SK-N-SH (cell line): ENCODE measurements at places on chromosomes 16 and 17. TPM values are rescaled to one million over a fixed set of nuclear protein-coding genes. Genes with fewer than 3 reads are reported as not detected.
A peak's percentile ranks its signal among the peaks of the same experiment; 100 is the strongest.

CCT6B gene
- 0.48 and 0.57 TPM in 2 replicates for polyA plus RNA-seq

AANAT gene
- 0.26 TPM in 1 of 2 replicates, not detected in the other for polyA plus RNA-seq

IGSF6 gene
- polyA plus RNA-seq, result not detected in 2 replicates

KIF18B gene
- 12.6 and 14.7 TPM in 2 replicates for polyA plus RNA-seq

PTX4 gene
- polyA plus RNA-seq, result not detected in 2 replicates

MPG gene
- 93.3 and 98.3 TPM in 2 replicates for polyA plus RNA-seq

INPP5K gene
- 26.2 and 28.6 TPM in 2 replicates for polyA plus RNA-seq

KCTD2 gene
- polyA plus RNA-seq, result 27.5 and 34.2 TPM in 2 replicates

TRIM16 gene
- 24.8 and 30.7 TPM in 2 replicates for polyA plus RNA-seq

MYH1 gene
- polyA plus RNA-seq, result 0.03 and 0.06 TPM in 2 replicates

MAPT gene
- 0.47 and 0.74 TPM in 2 replicates for polyA plus RNA-seq

DNA sequence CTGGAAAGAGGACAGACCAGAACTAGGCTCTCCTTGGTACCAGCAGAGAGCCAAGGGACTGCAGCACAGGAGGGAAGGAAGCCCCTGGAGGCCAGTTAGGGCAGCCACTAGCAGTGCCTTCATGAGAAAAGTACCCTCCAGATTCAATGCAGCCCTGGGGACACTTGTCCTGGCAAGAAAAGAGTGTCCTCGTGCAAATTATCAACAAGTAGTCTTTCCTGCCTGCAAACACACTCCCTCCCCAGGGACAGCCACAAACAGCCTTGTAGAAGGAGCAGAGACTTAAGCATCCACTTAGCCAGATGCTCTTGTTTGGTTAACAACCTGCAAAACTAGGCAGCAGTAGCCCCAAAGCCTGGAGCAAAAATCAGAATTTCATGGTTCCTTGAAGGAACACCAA lies 24.3 kb downstream of the CENPV start:
- H3K4me3 ChIP-seq, result no peak overlapping the region
- H3K36me3 ChIP-seq, result peaks cover 8% of the 10 kb centered on the region

- no peak for DNase-seq
- H3K27ac ChIP-seq, result no peak overlapping the region
- H3K4me3 ChIP-seq, result no peak overlapping the region
- H3K36me3 ChIP-seq, result peaks cover 5% of the 10 kb centered on the region; the same call in 1 of the 2 replicates
- H3K27me3 ChIP-seq, result no peaks in the 10 kb centered on the region
Measured at GRCh38 chr17:82858376-82859126, 18.7 kb upstream of the ZNF750 start.

DNA sequence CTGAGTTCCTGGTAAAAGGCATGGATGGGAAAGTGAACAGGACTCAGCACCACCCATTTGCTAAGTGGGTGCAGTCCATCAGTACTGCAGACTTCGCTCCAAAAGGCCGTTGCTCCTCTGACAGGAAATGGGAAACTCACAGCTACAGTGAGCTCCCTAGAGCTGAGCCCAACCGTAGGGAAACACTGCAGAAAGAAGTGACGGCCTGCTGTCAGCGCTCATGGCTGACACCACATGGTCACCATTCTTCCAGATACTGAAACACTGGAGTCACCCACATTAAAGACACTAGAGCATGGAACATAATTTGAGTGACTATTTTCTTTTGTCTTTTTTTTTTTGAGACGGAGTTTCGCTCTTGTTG lies 31.9 kb downstream of the UBE2O start:
- DNase-seq, result no peak
- no peak overlapping the region for H3K4me3 ChIP-seq
- no peaks in the 10 kb centered on the region for H3K36me3 ChIP-seq
- H3K27me3 ChIP-seq, result no peaks in the 10 kb centered on the region
- H3K27ac ChIP-seq, result no peak overlapping the region

DNA sequence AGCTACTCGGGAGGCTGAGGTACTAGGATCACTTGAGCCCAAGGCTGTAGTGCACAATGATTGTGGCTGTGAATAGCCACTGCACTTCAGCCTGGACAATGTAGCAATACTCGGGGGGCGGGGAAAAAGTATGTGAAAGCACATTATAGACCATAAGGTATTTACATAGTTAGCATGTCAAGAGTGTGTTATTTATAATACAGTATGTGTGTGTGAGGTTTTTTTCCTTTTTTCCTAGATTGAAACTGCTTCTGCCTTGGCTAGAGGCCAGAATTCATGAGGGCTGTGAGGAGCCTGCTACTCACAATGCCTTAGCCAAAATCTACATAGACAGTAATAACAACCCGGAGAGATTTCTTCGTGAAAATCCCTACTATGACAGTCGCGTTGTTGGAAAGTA lies 30.5 kb downstream of the PTRH2 start:
- H3K27ac ChIP-seq, result peak overlapping the region; percentile 31
- no peak overlapping the region for H3K4me3 ChIP-seq
- DNase-seq, result no peak
- peaks cover 9% of the 10 kb centered on the region for H3K4me1 ChIP-seq
- H3K36me3 ChIP-seq, result peaks cover 100% of the 10 kb centered on the region

GRCh38 chr16:64445649-64446048 lies 676.2 kb downstream of the CDH11 start:
- DNase-seq, result no peak
- H3K36me3 ChIP-seq, result no peaks in the 10 kb centered on the region
- no peak overlapping the region for H3K4me3 ChIP-seq
- no peaks in the 10 kb centered on the region for H3K27me3 ChIP-seq
- H3K4me1 ChIP-seq, result peaks cover 2% of the 10 kb centered on the region; the same call in 1 of the 2 replicates

DNA sequence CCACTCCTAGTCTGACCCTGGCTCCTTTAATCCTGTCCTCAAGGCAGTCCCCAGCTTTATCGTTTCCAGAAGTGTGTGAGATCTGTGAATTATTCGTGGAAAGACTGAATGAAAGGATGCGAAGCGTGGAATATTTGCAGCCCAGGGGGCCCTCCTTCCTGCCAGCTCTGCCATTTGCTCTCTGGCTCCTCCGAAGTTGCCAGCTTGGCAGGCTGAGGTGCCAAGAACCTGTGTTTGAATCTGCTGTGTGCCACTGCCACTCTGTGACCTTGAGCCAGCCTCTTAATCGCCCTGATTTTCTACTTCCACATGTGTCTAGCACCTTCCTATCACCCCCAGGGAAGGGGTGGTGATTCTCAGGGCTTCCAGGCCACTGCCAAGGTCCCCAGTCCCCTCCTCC lies 10.8 kb downstream of the TBKBP1 start:
- H3K4me3 ChIP-seq, result no peak overlapping the region
- H3K36me3 ChIP-seq, result peaks cover 6% of the 10 kb centered on the region
- no peaks in the 10 kb centered on the region for H3K27me3 ChIP-seq

DNA sequence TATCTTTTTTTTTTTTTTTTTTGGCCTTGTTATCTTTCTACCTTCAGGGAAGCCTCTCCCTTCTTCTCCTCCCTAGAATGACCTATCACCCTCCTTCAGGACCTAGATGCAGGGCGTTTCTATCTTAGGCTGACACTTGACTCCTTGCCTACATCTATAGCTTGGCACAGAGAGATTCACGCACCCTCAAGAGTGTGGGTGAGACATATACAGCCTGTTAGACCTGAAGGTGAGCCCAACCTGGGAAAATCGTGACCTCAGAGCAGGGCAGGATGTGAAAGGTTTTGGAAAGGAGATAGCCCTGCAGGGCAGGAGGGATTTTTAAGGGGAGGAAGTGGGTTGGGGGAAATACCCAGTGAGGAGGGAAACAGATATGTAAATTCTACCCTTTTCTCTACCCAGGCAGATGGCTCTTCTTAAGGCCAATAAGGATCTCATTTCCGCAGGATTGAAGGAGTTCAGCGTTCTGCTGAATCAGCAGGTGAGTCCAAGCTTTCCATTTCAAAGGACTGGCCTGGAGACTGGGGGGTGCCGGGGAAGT lies at the start of gene AHSP:
TSS of gene AHSP (plus strand) at position 167 of the 541 bp plus-strand sequence. CDS start at position 407, 240 bp downstream.
- DNase-seq, result no peak
- no peaks in the 10 kb centered on the region for H3K4me1 ChIP-seq
- peak within 1 kb of the TSS; percentile 23; the same call in 1 of the 2 replicates for H3K4me3 ChIP-seq
- peaks cover 53% of the 10 kb centered on the region for H3K27me3 ChIP-seq
- no peak within 1 kb of the TSS for H3K27ac ChIP-seq
- H3K36me3 ChIP-seq, result no peaks in the 10 kb centered on the region

DNA sequence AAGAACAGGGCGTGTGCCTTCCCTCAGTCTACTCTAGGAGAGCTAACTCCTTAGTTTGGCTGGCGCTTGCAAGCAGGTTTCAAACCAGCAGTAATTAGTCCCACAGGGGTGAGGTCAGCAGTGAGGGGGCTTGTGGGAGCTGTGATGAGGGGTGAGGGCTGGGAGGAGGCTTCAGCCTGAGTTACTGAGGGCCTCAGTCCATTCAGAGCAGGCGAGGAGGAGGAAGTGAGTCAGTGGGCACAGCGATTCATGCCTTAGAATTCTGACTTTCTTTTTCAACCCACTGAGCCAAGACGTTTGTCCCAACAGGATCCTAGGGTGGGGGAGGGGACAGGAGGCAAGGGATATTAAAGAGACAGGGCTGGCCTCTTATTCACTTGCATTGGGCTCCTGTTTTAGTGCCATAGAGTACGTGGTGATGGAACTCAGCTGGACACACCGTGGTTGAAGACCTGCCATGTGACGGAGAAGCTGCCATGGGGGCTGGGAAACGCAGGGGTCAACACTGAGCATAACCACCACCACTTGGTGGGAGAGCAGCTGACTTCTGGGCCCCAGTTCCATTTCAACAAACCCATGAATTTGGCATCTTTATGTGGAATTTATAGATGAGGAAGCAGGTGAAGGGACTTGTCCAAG lies 8.3 kb upstream of the ITGA3 start:
- H3K36me3 ChIP-seq, result no peaks in the 10 kb centered on the region
- peaks cover 64% of the 10 kb centered on the region for H3K4me1 ChIP-seq
- H3K4me3 ChIP-seq, result no peak overlapping the region
- DNase-seq, result no peak
- no peaks in the 10 kb centered on the region for H3K27me3 ChIP-seq
- peak overlapping the region; percentile 40; the same call in 1 of the 2 replicates for H3K27ac ChIP-seq
